ENCODE measurements at places on chromosomes 5 and 9.
A peak's percentile ranks its signal among the peaks of the same experiment; 100 is the strongest.

- DNase-seq = no peak
Measured at GRCh38 chr5:146084376-146084775, 21.0 kb downstream of the PLAC8L1 start.

DNA sequence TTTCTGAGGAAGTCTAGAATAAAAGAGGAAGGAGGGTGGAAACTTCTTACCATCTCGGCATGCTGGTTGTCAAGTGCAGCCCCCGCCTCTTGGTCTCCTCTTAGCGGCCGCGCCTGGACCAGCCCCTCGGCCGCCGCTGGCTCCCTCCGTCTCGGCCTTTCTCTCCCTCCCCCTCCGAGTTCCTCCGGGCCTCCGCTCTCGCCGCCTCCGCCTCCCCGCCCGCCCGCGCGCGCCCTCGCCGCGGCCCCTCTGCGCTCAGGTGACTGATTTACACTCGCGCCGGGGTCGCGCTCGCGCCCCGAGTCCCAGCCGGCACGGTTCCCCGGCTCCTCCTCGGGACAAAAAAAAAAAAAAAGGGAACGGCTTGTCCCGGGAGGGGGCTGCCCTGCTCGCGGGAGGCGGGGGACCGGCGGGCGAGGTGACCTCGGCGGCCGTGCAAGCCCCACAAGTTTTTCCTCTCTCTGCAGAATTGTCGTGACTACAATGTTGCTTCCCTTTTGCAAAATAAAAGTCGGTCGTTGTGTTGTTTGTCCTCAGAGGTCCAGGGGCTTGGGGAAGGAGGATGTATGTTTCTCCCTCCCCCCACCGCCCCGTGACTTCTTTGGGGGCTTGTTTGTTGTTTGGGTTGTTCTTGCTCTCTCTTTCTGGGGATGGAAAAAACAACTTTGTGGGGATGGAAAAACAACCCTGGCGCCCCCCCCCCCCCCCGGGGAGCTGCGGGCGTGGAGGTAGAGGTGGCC, at the start of gene BNC2:
TSS of gene BNC2 (minus strand) at position 75 of the 740 bp plus-strand sequence. CDS start at position 53, 22 bp downstream.
- peak; percentile 89 for DNase-seq

GRCh38 chr9:133160742-133161546, 2.8 kb downstream of the GBGT1 start:
- DNase-seq = peak; percentile 81

DNA sequence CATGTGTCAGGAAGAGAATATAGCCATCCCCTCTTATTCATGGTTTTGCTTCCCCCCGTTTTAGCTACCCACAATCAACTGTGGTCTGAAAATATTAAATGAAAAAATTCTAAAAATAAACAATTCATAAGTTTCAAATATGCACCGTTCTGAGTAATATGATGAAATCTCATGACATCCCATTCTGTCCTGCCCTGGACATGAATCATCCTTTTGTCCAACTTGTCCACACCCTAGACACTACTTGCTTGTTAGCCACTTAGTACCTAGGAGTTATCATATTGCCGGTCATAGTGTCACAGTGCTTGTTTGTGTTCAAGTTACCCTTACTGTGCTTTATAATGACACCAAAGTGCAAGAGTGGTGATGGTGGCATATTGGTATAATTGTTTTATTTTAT, 113.5 kb downstream of the CAAP1 start:
- DNase-seq = no peak

DNA sequence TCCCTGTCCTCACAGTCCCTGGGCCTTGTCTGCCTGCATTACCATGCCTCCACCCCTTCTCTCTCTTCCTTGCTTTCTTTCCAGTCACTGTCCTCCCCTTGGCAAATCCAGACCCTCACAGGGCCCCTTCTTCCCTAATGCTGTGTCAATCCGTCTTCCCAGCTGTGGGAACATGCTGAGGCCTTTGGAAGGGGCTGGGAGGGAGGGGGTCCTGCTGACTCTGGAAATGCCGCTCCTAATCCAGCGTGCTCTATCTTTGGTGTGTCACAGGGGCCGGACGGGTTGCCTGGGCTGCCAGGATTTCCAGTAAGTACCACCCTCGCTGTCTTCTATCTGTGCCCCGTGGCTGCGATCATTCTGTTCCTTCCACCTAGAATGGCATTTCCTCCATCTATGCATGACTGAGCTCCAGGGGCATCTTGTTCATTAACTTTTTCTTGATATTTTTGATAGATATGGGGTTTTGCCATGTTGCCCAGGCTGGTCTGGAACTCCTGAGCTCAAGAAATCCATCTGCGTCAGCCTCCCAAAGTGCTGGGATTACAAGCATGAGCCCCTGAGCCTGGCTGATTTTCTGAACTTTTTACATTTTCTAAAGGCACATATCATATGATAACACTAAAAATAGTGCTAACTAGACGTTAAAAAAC, 64.5 kb upstream of the TGFBR1 start:
- DNase-seq = peak; percentile 72

DNA sequence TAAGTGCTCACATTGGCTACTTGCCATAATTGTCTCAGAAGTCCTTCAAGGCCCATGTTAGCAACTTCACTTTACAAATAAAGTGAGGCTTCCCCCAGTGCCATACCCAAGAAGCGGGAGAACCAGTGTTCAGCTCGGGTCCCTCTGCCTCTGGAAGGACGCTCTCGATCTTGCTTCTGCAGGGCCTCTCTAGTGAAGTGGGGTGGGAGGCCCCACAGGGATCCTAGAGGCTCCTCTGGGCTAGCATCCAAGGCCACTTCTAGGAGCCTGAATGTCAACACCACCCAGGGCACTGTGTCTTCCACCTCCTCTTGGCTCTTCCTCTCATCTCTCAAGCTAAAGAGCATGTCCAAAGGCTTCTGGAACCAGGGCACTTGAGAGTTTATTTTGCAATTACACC, 282.5 kb downstream of the GADD45G start:
- DNase-seq = peak; percentile 40
